ENCODE measurements at places on chromosomes 12 and 14.

- no peak for DNase-seq
Observed at GRCh38 chr12:110923692-110924334, 3.4 kb upstream of the MYL2 start.

DNA sequence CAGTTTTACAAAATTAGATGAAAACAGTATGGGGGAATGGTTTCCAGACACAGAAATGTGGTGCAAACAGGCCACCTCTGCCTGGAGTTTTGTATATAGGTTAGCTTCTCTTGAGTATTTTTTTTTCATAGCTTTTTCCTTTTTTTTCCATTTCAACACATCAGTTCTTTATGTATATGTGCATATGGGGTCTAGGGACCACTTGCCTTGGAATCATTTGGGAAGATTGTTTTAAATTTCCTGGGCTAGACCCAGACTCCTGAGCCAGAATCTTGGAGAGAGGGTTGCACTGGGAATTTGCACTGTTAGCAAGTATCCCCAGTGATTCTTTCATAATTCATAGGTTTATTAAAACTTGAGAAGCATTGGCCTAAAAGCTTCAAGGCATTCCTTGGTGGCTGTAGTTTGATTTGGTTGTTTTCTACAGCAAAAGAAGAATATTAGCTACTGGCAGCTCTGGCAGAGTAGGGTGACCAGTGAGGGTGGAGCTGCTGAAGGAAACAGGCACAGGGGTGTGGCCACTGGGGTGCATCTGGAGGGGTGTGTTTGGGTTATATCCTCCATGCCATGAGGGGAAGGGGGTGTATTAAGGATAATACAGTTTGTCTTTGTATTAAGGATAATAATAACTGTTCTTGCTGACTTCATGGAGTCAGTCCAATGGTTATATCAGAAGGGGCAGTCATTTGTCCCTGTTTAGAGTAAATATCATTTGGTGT, 22.8 kb downstream of the PPP1R36 start:
- DNase-seq: no peak

GRCh38 chr12:83866477-83866876, 1046.1 kb downstream of the SLC6A15 start:
- DNase-seq: no peak

DNA sequence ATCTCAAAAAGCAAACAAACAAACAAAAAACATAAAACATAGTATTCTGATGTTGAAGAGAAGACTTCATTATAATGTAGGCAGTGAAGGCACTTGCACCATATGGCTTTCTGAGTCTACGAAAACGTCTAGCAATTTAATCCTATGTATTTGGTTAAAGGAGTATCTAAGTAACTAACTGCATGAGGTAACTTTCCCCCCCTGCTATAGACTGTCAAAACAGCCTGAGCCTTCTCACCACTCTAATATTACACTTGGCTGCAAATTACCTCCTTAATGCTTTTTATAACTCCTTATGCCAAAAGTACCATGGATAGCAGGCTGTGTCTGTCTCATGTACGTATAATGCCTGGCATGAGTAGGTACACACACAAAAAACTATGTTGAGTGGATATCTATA, 607.6 kb upstream of the FLRT2 start:
- DNase-seq: no peak

DNA sequence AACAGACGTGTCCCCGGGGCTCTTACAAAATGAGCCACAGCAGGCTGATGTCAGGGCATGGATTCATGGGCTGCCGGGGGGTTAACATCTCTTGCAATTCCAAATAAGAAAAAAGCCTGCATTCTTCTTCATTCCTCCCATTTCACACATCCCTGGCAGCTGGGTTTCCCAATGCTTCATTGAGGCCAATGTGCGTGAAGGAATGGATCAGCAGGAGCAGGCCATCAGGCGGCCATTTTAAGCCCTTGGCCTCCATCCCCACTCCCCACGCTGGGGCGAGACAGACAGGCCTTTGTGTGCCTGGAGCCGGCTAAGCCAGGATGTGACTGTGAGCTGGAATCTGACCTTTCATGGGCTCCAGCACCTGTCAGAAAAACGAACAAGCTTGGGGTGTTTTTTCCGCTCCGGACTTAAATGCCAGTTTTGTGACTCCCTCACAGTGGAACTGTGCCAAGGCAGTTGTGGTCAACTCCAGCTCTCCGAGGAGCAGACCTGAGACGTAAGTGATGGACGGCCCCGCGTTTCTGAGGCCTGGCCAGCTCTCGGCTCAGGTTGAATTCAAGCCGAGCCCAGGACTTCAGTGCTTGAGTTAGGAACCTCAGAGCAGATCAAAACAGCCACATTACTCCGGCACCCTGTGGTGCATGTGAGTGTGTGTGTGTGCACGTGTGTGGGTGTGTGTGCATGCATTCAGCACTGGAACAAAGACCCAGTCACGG, 133.1 kb downstream of the TMEM30B start:
- no peak for DNase-seq
